CD4-positive, alpha-beta T cell treated with Interleukin-10 for 1 hour (primary cell): ENCODE measurements at places on chromosomes 2 and 18.

GRCh38 chr2:137183206-137183898 is 418.0 kb downstream of the THSD7B start:
- no peak for DNase-seq

DNA sequence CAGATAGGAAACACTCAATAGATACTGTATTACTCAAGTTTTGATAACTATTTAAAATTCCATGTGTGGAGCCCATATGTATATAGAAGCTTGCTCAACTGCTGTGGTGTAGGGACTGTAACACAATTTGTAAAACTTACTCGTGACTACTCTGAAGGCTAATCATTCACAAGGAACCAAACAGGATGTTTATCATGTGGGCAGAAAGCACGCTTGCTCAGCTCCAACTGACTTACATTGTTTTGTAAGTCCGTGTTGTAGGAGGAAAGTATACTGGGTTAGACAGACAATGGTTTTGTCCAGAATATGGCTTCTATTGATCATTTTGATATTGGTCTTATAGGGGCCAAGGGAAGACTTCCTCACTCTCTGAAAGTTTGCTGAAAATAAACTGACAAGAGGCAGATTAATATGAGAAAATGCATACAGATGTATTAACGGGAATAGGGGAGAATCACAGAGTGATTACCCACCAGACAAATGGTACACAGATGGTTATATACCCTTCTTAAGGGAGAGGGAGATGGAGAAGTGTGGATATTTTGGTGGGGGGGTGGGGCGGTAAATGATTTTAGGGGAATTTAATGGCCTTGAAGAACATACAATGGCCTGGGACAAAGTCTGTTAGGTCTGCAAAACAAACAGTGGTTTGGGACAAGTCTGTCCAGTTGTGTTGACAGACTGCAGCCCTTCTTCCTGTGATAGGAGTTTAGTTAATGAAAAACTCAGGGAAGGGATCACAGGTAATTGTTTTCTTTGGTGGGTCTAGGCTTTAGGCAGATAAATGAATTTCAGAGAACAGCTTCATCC is 259.3 kb upstream of the SP5 start:
- DNase-seq: no peak

DNA sequence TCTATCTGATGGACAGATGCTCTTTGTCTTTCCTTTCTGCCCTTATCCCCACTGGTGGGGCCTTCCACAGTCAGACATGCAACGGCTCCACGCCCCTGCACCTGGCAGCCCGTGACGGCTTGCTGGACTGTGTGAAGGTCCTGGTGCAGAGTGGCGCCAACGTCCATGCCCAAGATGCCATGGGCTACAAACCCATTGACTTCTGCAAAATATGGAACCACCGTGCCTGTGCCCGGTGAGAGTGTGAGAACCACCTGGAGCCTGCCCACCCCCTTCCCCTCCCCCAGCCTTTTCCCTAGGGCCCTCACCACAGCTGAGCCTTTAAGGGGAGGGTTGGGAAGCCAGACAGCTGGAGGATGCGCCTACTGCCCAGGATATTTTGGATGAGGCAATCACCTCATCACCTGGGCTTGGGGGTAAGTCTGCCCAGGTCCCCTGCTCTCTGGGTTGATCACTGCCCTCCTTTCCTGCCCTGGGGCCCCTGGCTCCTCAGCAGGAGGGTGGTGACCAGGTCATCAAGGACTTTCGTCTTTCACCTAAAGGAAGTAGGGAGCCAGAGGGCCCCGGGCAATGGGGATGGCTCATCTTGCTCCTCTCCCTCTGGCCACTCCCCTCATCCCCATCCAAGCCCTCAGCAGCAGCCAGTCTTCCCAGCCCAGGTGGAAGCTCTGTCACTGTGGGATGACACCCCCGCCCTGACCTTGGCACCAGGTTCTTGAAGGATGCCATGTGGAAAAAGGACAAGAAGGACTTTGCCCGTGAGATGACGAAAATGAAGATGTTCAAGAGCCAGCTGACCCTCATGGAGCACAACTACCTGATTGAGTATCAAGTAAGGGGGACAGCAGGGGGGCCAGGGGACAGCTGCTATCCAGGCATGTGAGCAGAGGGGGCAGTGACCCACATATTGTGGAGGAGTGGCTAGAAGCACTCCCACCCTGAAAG is 3.7 kb downstream of the ANKRD53 start:
- DNase-seq: no peak

- DNase-seq: peak; percentile 58
Measured at GRCh38 chr2:44981714-44982108, 27.5 kb downstream of the SIX2 start.

- no peak for DNase-seq
Measured at GRCh38 chr2:2021995-2022394, 277.7 kb upstream of the PXDN start.

- no peak for DNase-seq
Measured at GRCh38 chr2:236511266-236511665, 58.4 kb upstream of the ACKR3 start.

DNA sequence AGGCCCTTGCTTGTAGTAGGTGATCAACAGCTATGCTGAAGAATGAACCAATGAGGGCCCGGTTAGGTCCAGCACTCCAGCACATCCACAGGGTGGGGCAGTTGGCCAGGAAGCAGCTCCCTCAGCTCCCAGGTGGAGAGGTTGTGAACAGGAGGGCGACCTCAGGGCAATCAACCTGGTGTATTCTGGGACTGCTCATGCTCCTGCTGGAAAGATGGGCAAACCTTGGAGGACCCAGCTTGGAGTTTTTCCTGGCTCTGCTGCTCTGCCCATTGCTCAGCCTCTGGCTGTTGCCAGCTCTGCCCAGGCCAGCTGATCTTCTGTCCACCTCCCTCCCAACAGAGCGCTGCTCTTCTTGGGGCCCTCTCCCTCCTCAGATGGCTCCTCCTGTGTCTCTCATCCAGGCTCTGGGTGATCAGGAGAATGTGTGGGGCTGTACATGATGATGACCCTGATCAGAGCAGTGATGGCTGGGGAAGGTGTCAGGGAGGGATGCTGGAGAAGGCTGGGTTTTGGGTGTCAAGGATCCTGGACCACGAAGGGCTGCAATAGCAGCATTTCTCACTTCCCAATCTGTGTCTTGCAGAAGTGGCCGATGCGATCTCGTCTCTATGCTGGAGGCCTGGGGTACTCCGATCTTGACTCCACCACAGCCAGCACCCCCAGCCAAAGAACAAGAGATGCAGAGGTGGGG is 3.4 kb downstream of the TCF23 start:
- no peak for DNase-seq

GRCh38 chr18:48919547-48919946 is 31.2 kb downstream of the SMAD7 start:
- no peak for DNase-seq

- no peak for DNase-seq
Measured at GRCh38 chr2:23924589-23925359, 2.1 kb downstream of the ATAD2B start.

DNA sequence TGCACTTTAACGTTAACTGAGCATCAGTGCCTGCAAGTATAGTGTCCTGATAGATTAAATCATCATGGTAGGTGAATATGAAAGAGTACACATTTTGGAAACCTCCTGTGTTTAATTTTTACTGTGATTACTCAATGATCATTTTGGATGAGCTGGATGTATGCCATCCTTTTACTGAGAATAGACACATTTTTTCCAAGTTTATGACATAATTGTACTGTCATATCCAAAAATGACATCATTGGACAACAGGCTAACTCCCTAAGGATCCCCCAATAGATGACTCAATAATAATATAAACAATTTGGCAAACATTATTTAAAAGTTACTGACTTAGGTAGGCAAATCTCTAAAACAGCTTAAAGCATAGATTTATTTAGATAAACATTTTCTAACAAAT is 410.8 kb upstream of the REG3G start:
- DNase-seq: no peak

DNA sequence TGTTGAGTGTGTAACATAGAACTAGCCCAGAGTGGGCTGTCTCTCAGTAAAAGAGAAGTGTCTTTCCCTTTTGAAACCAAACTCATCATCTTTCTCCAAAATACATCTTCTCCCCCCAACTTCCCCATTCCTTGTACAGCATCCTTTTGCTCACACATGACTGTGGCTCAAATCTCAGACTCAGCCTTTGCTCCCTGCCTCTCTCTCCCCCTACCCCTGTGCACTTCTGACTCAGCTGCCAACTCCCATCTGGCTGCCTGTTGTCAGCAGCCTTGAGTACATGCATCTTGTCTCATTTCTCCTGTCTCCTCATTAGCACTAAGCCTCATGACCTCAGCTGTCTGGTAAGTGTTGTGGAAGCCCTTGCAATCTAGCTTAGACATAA is 18.1 kb upstream of the MGAT4A start:
- no peak for DNase-seq

DNA sequence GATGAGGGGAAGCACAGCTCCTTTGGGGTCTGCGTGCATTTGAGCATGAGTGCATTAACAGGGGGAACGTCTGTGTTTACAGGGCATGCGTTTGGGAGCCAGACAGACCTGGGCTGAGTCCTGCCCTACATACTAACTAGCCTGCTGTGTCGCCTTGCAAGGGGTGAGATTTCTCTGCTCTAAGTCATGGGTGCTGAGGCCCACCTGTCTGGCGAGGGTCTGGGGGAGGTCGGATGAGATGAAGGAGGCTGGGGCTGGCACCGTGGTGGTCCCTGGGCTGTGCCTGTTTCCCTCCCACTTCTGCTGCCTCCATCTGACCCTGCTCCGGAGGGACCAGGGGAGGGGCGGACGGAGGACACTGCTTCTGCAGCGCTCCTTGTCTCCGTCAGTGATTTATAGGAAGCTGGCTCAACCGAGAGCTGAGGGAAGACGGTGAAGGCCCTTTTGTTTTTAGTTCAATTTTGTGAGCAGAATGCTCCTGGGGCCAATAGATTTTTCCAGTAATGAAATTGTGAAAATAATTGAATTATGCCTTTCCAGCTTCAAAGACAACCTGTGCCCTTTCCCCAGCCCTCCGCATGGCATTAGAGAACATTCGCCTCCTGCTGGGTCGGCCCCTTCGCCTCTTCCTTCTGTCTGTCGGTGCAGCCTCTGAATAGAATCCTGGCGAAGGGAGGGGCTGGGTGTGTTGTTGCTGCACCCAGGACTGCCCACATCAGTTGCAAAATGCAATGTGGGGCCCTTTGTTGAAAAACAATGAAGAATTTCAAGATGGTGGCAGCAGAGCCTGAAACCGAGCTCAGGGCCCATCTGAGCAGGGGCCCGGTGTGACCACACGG is 49.7 kb downstream of the RRM2 start:
- no peak for DNase-seq

- no peak for DNase-seq
Measured at GRCh38 chr2:215637651-215638050, 201.8 kb upstream of the FN1 start.

- DNase-seq: no peak
Measured at GRCh38 chr18:28455971-28456370, 279.0 kb upstream of the CDH2 start.

- DNase-seq: peak; percentile 79
Measured at GRCh38 chr2:157468931-157469708, 25.2 kb upstream of the CYTIP start.

DNA sequence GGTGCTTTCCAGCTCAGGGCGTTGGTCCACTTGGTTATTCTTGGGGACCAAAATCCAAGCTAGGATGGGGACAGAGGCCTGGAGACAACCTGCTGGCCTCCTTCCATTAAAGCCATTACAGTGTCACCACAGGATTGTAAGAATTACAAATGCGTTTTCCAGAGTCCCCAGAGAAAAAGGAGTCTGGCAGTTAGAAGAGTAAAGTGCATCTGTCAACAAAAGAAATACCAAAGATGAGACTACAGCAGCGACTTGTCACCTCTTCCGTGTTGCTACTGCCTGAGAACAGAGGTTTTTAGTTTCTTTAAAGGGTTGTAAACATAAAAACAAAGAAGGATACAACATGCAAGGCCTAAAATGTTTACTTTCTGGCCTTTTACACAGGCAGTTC is 235.7 kb downstream of the AGAP1 start:
- DNase-seq: no peak

DNA sequence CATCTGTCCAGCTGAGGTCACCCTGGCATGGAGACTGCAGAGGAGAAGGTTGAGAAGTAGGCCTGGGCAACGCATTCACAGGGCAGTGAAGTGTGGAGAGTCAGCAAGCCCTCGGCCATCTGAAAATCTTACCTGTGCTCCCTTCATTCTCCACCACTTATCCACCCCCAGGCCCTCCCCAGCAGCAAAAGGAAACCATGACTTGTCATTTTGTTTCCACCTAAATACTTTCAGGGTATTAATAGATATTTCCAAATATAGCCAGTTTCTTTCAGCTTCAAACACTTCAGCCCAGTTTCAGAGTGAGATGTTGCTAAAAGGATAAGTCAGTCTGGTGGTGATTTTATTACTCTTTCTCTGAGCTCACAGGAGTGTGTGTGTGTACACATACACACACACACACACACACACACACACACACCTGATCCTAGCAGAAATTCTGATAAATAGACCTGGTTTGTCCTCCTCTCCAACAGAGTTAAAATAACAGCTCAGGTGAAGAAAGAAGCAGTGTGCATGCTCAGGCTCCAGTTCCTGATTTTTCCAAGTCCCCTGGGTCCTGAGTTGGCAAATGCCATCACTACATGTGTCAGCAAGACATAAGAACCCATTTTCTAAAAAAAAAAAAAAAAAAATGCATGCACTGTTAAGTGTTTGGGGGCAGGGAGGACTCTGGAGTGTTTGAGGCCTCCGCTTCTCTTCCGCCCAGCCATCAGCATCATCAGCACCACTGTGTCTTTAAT is 82.8 kb downstream of the LOXHD1 start:
- DNase-seq: no peak
